Cardiac muscle cell (in vitro differentiated cells and primary cell): ENCODE measurements at places on chromosomes 6 and 20. TPM values are rescaled to one million over a fixed set of nuclear protein-coding genes. Genes with fewer than 3 reads are reported as not detected.

- H3K4me1 ChIP-seq: no peaks in the 10 kb centered on the region
- DNase-seq: no peak
- no peaks in the 10 kb centered on the region for H3K36me3 ChIP-seq
- no peaks in the 10 kb centered on the region for H3K27me3 ChIP-seq
- no peak overlapping the region for H3K4me3 ChIP-seq
- H3K27ac ChIP-seq: no peak overlapping the region
Observed at GRCh38 chr20:56690531-56691175, 61.5 kb downstream of the TFAP2C start.

DNA sequence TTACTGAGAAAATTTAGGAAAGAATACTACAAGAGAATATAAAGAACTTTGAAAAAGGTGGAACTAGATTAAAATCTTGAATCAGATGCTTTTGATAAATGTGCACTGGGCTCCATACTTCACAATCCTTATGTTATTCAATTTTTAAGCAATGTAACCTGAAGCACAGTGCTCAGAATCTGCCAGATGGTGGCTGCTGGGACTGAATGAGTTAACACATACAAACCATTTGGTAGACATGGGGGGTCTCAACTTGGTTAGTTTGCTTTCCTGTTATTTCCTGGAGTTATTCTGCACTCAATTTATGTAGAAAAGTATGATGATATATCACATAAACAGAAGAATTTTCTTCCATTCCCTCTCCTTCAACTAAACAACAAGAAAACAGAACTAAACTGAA lies 326.5 kb downstream of the RNGTT start:
- no peaks in the 10 kb centered on the region for H3K4me1 ChIP-seq
- no peaks in the 10 kb centered on the region for H3K36me3 ChIP-seq
- H3K27ac ChIP-seq: no peak overlapping the region
- DNase-seq: no peak

DNA sequence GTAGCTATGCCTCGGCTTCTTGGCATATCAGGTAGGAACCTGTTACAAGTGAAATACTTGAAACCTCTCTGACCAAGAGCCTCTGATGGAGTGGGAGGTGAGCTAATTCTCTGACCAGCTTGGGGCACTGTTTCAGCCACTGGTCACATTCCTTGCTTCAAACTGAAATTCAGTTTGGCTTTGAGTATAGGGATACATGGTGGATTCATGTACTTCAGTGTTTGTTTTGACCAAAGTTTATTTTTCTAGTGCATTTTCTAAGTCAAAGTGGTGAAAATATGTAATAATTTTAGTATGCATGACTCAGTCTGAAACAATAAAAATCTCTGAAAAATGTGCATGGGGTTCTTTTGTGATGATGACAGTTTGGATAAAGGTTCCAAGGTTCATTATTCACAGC lies 18.6 kb downstream of the TTPAL start:
- peak overlapping the region; percentile 41 for H3K27ac ChIP-seq
- peaks cover 30% of the 10 kb centered on the region for H3K36me3 ChIP-seq
- no peak for DNase-seq

FAM83D gene
- total RNA-seq: 4.2 and 45.4 TPM in 2 replicates

RIPOR2 gene
- 4.8 and 6.9 TPM in 2 replicates for total RNA-seq

- DNase-seq: no peak
- H3K27ac ChIP-seq: no peak overlapping the region
- no peak overlapping the region for H3K4me3 ChIP-seq
- no peaks in the 10 kb centered on the region for H3K27me3 ChIP-seq
Observed at GRCh38 chr6:106613590-106613989, 15.7 kb downstream of the RTN4IP1 start.

GRCh38 chr20:11918981-11919380 lies 1.3 kb downstream of the BTBD3 start:
- DNase-seq: no peak
- H3K4me1 ChIP-seq: peaks cover 10% of the 10 kb centered on the region

ADTRP gene
- not detected in 2 replicates for total RNA-seq

OPN5 gene
- total RNA-seq: 0.14 TPM in 1 of 2 replicates, not detected in the other

PPP1R3G gene
- total RNA-seq: 6.1 and 7.6 TPM in 2 replicates

GRCh38 chr6:73521351-73521985 lies 636 bp upstream of the EEF1A1 start:
- H3K4me3 ChIP-seq: peak overlapping the region; percentile 37
- peaks cover 13% of the 10 kb centered on the region for H3K4me1 ChIP-seq
- DNase-seq: peak; percentile 77
- no peaks in the 10 kb centered on the region for H3K27me3 ChIP-seq
- H3K27ac ChIP-seq: peak overlapping the region; percentile 92

MAP3K5 gene
- 1.4 and 3.0 TPM in 2 replicates for total RNA-seq

TRIM40 gene
- total RNA-seq: not detected in 2 replicates

DNA sequence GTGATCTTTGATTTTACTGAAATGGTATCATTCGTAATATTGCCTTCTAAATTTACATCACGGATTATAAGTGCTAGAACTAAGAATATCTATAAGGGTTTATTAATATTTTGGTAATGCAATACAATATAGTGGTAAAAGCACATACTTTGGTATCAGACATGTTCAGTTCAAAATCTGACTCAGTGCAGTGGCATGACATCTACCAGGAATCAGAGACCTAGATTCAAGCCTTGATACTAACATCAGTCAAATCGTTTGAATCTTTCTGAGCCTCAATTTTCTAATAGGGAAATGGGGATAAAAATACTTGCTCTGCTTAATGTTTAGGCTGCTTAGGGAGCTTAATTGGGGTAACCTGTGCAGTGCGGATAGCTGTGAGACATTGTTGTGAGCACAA lies 488.0 kb downstream of the BCKDHB start:
- H3K27ac ChIP-seq: no peak overlapping the region
- no peaks in the 10 kb centered on the region for H3K4me1 ChIP-seq
- H3K27me3 ChIP-seq: no peaks in the 10 kb centered on the region
- H3K36me3 ChIP-seq: no peaks in the 10 kb centered on the region
- no peak overlapping the region for H3K4me3 ChIP-seq

GPLD1 gene
- 1.1 and 4.8 TPM in 2 replicates for total RNA-seq

DNA sequence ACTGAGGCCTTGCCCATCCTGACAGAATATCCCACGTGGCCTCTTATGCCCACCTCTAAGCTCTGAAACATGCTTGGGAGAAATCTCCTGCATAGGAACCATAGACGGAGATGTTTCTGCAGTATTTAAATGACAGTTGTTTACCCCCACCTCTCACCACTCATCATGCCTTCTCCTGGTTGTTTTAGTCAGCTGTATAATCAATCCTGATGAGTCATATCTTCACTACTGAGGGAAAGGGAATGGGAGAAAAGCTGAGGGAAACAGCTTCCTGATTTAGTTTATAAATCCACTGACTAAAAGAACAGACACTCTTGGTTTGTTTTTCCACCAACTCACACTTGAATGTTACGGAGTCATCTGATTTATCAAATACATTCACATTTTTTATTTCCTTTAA lies 113.2 kb upstream of the TENT5A start:
- H3K4me1 ChIP-seq: peaks cover 24% of the 10 kb centered on the region
- no peaks in the 10 kb centered on the region for H3K27me3 ChIP-seq
- H3K36me3 ChIP-seq: no peaks in the 10 kb centered on the region
- DNase-seq: peak; percentile 37
- no peak overlapping the region for H3K27ac ChIP-seq
- no peak overlapping the region for H3K4me3 ChIP-seq

GRCh38 chr20:63102721-63103375 lies 96.1 kb upstream of the BHLHE23 start:
- no peaks in the 10 kb centered on the region for H3K36me3 ChIP-seq
- H3K27me3 ChIP-seq: peaks cover 72% of the 10 kb centered on the region
- H3K27ac ChIP-seq: no peak overlapping the region
- peak; percentile 62 for DNase-seq

GRCh38 chr6:98931696-98932095 lies 16.1 kb downstream of the FBXL4 start:
- H3K27me3 ChIP-seq: no peaks in the 10 kb centered on the region
- no peak overlapping the region for H3K4me3 ChIP-seq
- no peak overlapping the region for H3K27ac ChIP-seq
- H3K4me1 ChIP-seq: no peaks in the 10 kb centered on the region
- DNase-seq: no peak

DNA sequence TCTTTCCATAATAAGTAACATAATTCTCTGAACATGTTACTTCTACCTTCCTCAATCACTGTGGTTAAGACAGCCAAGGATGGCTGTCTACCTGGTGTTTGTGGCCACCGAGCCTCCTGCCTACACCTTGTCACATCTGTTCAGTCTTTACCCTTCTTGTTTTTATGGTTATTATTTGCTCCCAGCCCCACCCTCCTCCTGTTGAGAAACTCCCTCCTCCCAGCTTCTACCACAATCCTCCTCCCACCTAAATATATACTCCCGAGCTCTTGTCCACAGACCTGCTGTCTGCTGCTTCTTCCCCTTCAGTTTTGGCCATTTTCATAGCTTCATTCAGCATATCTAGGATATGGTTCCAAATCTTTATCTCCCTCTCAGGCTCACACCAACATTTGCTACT lies 35.7 kb upstream of the GABRR1 start:
- H3K36me3 ChIP-seq: no peaks in the 10 kb centered on the region
- no peak overlapping the region for H3K4me3 ChIP-seq
- H3K4me1 ChIP-seq: no peaks in the 10 kb centered on the region
- H3K27me3 ChIP-seq: no peaks in the 10 kb centered on the region

DNA sequence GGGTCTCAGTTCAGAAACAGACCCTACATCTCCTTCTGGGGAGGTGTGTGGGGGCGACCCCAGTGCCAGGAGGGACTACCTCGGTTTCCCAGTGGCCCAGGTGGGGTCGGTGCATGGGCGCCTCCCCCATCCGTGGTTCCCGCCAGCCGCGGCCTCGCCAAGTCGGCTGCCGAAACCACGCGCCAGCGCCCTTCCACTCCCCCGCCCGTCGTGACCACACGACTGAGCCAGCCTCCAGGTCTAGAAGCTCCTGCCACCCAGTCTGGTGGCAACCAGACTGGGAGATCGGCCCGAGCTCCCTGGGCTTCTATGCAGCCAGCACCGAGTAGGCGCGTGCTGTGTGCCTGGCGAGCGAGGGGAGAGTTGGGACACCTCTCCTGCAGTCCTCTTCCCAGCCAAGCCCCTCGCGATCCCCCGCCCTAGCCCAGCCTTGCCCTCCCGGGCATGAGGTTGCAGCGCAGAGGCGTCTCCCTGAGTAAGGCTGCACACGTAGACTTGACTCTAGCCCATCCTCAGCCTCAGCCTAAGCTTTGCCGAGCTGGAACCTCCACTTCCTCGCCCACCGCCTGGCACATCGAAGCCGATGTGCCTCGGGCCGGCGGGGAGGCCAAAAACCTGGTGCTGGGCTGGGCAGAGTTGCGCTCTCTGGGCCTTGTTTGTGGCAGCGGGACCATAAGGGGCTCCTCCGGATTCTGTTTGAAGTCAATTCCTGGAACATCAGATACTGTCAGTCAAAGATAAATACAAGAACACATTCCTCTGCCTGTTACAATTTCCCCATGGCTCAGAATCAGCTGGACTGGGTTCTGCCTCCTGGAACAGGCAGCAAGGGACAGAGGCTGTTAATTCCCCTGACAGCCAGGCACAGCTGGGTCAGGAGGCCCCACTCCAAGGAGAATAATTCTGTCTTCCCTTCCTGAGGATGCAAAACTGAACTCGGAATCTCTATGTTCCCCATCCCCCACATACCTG lies 1.5 kb upstream of the CPNE5 start:
- H3K27ac ChIP-seq: peak overlapping the region; percentile 18
- H3K27me3 ChIP-seq: peaks cover 19% of the 10 kb centered on the region
- H3K4me3 ChIP-seq: peak overlapping the region; percentile 64
- peak; percentile 39 for DNase-seq
